NCI-H774 (cell line): ENCODE measurements at places on chromosomes 16 and 17.
A peak's percentile ranks its signal among the peaks of the same experiment; 100 is the strongest.

- DNase-seq: no peak
These were observed 389.7 kb downstream of the SOX9 start for GRCh38 chr17:72510351-72511016.

GRCh38 chr16:85126705-85127378, 14.6 kb upstream of the CIBAR2 start:
- DNase-seq: no peak

DNA sequence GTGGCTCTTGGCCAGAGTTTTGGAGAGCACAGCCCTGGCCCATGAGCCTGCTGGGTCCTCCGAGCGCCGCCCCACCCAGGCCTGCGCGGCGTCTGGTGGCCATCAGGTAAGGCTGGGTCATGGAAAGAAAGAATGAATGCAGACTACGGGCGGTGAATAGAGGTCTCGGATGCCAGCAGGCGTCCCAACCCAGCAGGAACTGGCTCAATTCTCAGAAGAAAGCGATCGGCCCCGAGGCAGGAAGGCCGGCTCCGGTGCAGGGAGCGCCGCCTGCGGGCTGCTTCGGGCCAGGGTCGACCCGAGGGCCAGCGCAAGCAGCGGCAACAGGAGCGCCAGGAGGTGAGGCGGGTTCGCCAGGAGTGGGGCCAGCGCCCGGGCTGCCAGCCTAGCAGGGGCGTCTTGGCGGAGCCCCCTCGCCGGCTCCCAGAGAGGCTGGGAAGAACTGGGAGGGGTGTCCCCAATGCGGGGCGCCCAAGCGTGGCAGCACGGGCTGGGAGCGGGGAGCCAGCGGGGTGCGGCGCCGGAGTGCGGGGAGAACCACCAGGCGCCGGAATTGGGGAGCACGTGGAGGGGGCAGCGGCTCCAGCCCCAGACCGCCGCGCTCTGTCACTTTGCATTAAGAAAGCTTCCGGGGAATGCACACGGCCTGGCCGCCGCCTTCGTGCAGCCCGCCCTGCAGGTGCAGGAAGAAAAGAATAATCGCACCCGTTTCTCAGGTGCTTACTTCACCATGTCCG, 7.1 kb upstream of the TMC5 start:
- peak; percentile 32 for DNase-seq

GRCh38 chr16:10383626-10384025, 2.2 kb upstream of the ATF7IP2 start:
- no peak for DNase-seq

GRCh38 chr17:48393283-48393682, 36.7 kb downstream of the SKAP1 start:
- DNase-seq: no peak

DNA sequence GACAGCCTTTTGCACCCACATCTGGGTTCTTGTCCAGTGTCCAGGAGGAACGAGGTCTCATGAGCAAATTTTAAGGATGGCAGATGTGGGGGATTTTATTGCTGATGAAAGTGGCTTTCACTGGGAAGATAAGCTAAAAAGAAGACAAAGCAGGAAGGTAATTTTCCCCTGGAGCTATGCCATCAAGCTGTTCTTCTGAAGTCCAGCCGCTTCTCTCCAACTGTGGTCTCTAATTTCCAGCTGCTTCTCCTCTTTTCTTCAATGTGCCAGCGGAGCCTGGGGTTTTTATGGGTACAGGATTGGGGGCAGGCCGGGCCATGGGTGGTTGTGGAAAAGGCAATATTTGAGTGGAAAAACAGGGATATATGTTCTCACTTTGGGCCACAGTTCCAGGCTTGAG, 430.8 kb downstream of the WWOX start:
- DNase-seq: no peak

- no peak for DNase-seq
These were observed 139.3 kb downstream of the ANKFN1 start for GRCh38 chr17:56292578-56292977.
